ENCODE measurements at places on chromosomes 4 and X. TPM values are rescaled to one million over a fixed set of nuclear protein-coding genes. Genes with fewer than 3 reads are reported as not detected.

DNA sequence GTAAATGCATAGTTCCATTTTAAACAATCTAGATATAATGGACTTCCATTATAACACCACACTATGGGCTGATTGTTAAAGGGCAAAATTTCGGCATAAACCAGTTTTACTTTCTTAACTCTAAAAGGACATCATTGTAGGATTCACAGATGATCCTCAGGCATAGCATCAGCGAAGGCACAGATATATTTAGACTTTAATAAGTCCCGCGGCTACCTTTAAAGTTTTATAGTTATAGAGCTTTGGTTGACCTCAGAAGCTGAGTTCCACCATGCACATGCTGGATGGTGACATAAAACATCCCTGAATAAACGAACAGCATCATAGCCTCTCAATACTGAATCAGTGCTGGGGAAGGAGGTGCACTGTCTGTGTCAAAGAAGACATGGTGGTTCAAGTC is 125.0 kb upstream of the PDLIM3 start:
- H3K36me3 ChIP-seq: no peaks in the 10 kb centered on the region
- H3K4me3 ChIP-seq: no peak overlapping the region
- H3K4me1 ChIP-seq: no peaks in the 10 kb centered on the region
- no peak overlapping the region for H3K27ac ChIP-seq
- peaks cover 15% of the 10 kb centered on the region for H3K27me3 ChIP-seq
- no peak for DNase-seq

GRCh38 chrX:106608016-106608415 is 3.8 kb upstream of the RADX start:
- H3K27ac ChIP-seq: no peak overlapping the region
- peaks cover 5% of the 10 kb centered on the region for H3K27me3 ChIP-seq
- DNase-seq: no peak
- no peak overlapping the region for H3K4me3 ChIP-seq
- no peaks in the 10 kb centered on the region for H3K4me1 ChIP-seq
- no peaks in the 10 kb centered on the region for H3K36me3 ChIP-seq

DNA sequence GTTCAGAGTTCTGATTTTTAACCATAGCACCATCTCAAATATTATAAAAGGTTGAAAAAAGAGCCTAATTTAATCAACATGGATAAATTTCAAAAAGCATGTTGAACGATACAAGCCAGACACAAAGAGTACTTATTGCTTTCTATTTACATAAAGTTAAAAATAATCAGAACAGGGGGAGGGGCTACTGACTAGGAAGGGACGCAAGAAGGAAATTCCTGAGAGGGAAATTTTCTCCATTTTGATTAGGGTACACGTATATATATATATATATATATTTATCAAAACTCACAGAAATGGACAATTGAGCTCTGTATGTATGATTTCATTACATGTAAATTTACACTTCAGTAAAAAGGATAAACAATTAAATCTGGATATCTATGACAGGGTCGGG is 482 bp upstream of the MBTPS2 start:
- DNase-seq: peak; percentile 14
- no peaks in the 10 kb centered on the region for H3K36me3 ChIP-seq
- peak overlapping the region; percentile 73 for H3K27ac ChIP-seq
- H3K4me1 ChIP-seq: no peaks in the 10 kb centered on the region

GRCh38 chr4:125693228-125693627 is 378.5 kb downstream of the FAT4 start:
- DNase-seq: no peak
- no peak overlapping the region for H3K27ac ChIP-seq
- no peaks in the 10 kb centered on the region for H3K27me3 ChIP-seq
- H3K4me1 ChIP-seq: no peaks in the 10 kb centered on the region
- no peak overlapping the region for H3K4me3 ChIP-seq

- no peak for DNase-seq
- H3K36me3 ChIP-seq: no peaks in the 10 kb centered on the region
- H3K27me3 ChIP-seq: no peaks in the 10 kb centered on the region
These were observed 21.3 kb upstream of the FTHL17 start for GRCh38 chrX:31092970-31093638.

- H3K4me1 ChIP-seq: no peaks in the 10 kb centered on the region
- H3K4me3 ChIP-seq: no peak overlapping the region
- DNase-seq: peak; percentile 7
These were observed 57.6 kb downstream of the TBCK start for GRCh38 chr4:106258145-106259045.

GRCh38 chr4:144302704-144303536 is 162.4 kb upstream of the GYPA start:
- no peak for DNase-seq
- H3K27me3 ChIP-seq: no peaks in the 10 kb centered on the region
- no peak overlapping the region for H3K4me3 ChIP-seq
- H3K4me1 ChIP-seq: no peaks in the 10 kb centered on the region

- no peaks in the 10 kb centered on the region for H3K27me3 ChIP-seq
- DNase-seq: no peak
- H3K4me3 ChIP-seq: no peak overlapping the region
- H3K27ac ChIP-seq: no peak overlapping the region
- H3K4me1 ChIP-seq: no peaks in the 10 kb centered on the region
- no peaks in the 10 kb centered on the region for H3K36me3 ChIP-seq
These were observed 33.0 kb downstream of the TACC3 start for GRCh38 chr4:1754336-1754735.

DNA sequence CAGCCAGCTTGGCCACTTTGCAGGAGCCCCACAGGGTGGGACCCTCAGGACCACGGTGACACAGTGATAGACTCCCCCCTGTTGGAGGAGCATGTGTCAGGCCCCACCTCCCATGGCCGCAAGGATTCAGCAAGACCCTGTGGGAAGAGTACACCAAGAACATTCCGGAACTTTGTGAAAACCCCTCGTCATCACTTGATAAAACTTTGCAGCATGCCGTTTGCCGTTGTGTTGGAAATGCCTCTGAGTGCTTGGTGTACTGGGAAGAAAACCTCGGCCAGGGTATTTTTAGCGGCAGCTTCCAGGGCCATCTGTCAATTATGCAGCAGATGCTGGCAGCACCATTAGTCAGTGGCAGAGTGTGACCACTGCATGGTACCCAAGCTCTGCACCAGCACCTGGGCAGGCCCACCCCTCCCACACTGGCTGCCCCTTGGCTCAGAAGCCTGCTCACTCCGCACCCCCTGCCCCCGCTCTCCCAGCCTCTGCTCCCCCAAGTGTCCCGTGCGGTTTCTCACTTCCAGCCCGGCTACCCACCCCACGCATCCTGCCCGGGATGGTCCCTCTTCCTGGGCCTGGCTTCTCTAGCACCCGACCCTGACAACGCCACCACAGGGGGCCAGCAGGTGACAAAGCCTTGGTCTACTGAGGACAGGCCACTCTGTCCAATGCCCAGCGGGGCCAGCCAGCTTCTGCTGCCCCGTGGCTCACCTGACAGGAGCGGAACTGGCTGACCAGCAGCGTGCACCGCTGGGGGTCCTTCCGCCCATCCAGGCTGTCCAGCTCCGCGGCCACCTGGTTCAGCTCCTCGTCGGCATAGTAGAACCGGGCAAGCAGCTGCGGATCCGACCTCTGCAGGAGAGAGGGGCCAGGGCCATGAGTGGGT is 65.0 kb downstream of the ZFYVE28 start:
- no peak for DNase-seq
- peaks cover 3% of the 10 kb centered on the region for H3K27me3 ChIP-seq
- H3K27ac ChIP-seq: no peak overlapping the region
- H3K4me3 ChIP-seq: no peak overlapping the region

The CDS1 gene
- under 0.01 TPM for total RNA-seq
